ENCODE measurements at places on chromosomes 2 and 18.

GRCh38 chr2:138486363-138487198 is 15.0 kb upstream of the SPOPL start:
- no peak for DNase-seq

GRCh38 chr2:64223055-64223454 is 78.8 kb upstream of the PELI1 start:
- no peak for DNase-seq

GRCh38 chr2:144183727-144184126 is 336.2 kb downstream of the ZEB2 start:
- peak; percentile 56 for DNase-seq

- DNase-seq: no peak
Observed at GRCh38 chr18:64936671-64937070, 787.8 kb upstream of the LINC00305 start.

- DNase-seq: no peak
Observed at GRCh38 chr2:104051766-104052165, 802.1 kb upstream of the POU3F3 start.

GRCh38 chr18:53946594-53946993 is 277.9 kb downstream of the MBD2 start:
- DNase-seq: no peak

- DNase-seq: no peak
Observed at GRCh38 chr2:67616749-67617148, 219.6 kb downstream of the ETAA1 start.

- no peak for DNase-seq
Observed at GRCh38 chr2:64448041-64448426, 5.9 kb upstream of the LGALSL start.

DNA sequence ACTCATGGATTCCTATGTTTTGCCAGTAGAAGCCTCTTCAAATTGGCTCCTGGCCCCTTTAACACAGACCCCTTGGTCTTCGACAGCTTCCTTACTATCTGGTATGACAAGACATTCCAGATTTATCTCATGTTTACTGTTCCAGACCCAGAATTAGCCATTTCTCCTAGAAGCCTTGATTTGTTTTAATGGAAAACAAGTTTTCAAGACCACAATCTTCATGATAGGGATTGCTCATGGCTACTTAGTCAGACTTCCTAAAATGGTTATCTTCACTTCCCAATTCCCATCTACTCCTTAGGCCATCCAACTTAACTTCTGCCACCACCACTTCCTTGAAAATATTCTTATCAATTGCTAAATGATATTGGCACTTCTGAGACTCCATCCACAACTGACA is 63.2 kb downstream of the TTC32 start:
- no peak for DNase-seq

- no peak for DNase-seq
Observed at GRCh38 chr18:26943906-26944305, 78.4 kb upstream of the AQP4 start.

All from T-helper 2 cell (primary cell).